ENCODE measurements at places on chromosomes 4 and X.

GRCh38 chr4:90124276-90124675 lies 2.9 kb upstream of the CCSER1 start:
- no peak for DNase-seq

GRCh38 chrX:148517176-148517575 lies 16.8 kb downstream of the AFF2 start:
- DNase-seq, result no peak

GRCh38 chr4:2406406-2406805 lies 12.0 kb downstream of the ZFYVE28 start:
- DNase-seq, result no peak

- no peak for DNase-seq
Measured at GRCh38 chr4:39369301-39369700, 3.1 kb upstream of the RFC1 start.

- no peak for DNase-seq
Measured at GRCh38 chr4:30436394-30436793, 283.8 kb upstream of the PCDH7 start.

DNA sequence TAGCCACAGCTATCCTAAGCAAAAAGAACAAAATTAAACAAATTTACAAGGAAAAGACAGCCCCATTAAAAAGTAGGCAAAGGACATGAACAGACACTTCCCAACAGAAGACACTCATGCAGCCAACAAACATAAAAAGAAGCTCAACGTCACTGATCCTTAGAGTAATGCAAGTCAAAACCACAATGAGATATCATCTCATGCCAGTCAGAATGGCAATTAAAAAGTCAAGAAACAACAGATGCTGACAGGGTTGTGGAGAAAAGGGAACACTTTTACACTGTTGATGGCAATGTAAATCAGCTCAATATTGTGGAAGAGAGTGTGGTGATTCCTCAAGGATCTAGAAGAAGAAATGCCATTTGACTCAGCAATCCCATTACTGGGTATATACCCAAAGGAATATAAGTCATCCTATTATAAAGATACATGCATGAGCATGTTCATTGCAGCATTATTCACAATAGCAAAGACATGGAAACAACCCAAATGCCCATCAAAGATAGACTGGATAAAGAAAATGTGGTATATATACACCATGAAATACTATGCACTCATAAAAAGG lies 163.0 kb upstream of the TET2 start:
- DNase-seq, result no peak

- DNase-seq, result peak; percentile 0
Measured at GRCh38 chr4:120923207-120923522, 639 bp upstream of the PRDM5 start.

GRCh38 chr4:8199594-8200301 lies 658 bp downstream of the SH3TC1 start:
- DNase-seq, result peak; percentile 18

GRCh38 chr4:78953769-78954666 lies 14.8 kb upstream of the PAQR3 start:
- DNase-seq, result no peak

DNA sequence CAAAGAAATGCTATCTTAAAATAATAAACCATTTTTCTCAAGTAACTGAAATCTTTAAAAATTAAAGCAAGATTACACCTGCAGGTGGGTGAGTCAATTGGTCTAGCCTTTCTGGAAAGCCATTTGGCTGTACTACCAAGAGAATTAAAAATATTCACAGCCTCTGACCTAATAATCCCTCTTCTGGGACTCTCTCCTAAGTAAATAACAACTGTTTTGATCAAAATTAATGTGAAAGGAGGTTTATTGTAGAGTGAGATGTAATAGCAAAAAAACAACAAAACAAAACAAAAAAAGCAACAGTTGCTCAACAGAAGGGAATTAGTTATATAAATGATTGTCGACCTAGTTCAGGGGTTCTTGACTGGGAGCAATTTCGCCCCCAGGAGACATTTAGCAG lies 89.0 kb downstream of the GEMIN8 start:
- no peak for DNase-seq

- no peak for DNase-seq
Measured at GRCh38 chr4:10949039-10949733, 264.6 kb upstream of the CLNK start.

DNA sequence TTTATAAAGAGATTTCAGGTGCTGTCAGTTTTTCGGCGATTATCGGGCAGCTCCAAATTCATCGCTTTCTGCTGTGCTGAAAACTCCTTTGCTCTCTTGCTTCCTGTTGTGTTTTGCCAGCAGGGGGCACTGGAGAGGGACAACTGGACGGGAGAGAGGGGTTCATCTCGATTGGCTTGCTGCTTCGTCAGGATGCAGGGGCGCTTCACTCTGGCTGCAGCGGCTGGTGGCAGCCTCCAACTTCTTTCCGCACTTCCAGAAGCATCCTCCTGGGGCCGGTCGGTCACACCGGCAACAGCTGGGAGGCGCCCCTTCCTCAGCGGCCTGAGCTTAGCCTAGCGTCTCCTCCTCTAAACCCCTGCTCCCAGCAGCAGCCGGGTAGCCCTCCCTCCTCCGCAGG lies 29.5 kb downstream of the MSL3 start:
- DNase-seq, result peak; percentile 72

- no peak for DNase-seq
Measured at GRCh38 chr4:110637408-110638088, 14.7 kb upstream of the PITX2 start.

GRCh38 chrX:45710081-45710801 lies 509.6 kb upstream of the DIPK2B start:
- DNase-seq, result peak; percentile 18

GRCh38 chr4:181693517-181693916 lies 549.7 kb upstream of the TENM3 start:
- DNase-seq, result no peak

DNA sequence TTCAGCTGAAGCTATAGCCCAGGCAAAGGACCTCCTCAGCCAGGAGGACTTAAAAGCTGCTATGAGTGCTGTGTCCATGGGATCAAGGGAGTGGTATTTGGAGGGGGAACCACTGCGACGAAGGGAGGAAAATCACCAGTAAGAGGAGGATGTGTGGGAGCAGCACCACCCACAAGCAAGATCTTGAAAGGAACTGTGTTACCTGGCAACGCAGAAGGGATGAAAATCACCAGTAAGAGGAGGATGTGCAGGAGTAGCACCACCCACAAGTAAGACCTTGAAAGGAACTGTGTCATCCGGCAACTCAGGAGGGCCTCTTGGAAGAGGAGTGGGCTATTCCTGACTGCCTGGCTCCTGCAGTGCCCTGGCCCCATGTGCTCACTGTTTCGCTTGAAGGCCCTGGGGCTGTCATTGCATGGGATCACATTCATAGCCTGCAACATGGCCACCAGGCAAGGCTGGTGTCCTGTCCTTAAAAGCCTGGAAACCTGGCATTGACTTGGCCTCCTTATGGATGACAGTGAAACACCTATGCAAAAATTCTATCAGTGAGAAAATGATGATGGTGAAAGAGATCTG lies 48.3 kb downstream of the TRMT44 start:
- no peak for DNase-seq

DNA sequence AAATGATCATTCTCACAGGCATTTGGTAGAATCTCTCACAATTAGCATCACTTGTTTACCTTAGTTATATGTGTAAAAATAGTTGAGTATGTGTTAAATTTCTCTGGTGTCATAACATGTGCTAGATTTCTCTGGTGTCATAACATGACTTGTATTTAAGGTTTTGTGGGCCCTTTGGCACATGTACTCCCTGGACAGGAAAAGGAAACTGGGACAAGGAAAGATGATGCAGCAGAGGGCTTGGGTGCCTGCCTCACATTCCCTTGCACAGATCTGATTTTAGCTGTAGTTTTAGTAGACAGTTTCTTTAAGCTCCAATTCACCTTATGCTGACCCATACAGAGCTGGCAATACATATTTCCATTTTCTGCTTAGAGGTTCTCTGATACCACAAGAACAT lies 726.0 kb downstream of the C4orf33 start:
- no peak for DNase-seq

DNA sequence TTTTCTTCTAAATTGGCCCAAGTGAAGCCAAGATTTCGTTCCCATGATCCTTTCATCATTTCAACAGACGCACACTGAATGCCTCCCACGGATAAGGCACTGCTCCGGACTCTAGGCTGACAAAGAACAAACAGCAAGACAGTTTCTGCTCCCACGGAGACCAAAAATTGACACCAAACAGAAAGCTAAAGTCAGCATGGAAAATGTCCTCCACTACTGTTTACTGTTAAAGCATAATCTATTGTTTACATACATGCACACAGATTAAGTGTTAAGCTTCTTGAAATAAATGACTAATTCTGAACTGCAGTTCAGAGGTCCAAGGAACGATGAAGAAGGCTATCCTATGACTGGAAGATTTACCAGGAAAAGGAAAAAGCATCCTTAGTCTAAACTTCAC lies 199.6 kb downstream of the AASDH start:
- DNase-seq, result no peak

DNA sequence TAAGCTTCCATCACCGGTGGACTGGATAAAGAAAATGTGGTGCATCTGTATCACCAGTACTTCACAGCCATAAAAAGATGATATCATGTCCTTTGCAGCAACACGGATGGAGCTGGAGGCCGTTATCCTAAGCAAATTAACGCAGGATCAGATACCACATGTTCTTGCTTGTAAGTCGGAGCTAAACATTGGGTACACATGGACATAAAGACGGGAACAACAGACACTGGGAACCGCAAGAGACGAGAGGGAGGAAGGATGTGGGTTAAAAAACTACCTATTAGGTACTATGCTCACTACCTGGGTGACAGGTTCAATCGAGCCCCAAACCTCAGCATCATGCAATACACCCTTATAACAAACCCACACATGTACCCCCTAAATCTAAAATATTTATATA lies 16.3 kb upstream of the IDS start:
- no peak for DNase-seq

GRCh38 chr4:8709729-8710360 lies 117.3 kb downstream of the CPZ start:
- DNase-seq, result no peak

- DNase-seq, result no peak
Measured at GRCh38 chr4:13527192-13527980, 16.9 kb downstream of the NKX3-2 start.

GRCh38 chrX:13046141-13046855 lies 1.9 kb upstream of the FAM9C start:
- no peak for DNase-seq

- no peak for DNase-seq
Measured at GRCh38 chrX:40761762-40762161, 26.4 kb upstream of the MED14 start.

GRCh38 chr4:68359508-68359907 lies 9.6 kb upstream of the YTHDC1 start:
- DNase-seq, result no peak

DNA sequence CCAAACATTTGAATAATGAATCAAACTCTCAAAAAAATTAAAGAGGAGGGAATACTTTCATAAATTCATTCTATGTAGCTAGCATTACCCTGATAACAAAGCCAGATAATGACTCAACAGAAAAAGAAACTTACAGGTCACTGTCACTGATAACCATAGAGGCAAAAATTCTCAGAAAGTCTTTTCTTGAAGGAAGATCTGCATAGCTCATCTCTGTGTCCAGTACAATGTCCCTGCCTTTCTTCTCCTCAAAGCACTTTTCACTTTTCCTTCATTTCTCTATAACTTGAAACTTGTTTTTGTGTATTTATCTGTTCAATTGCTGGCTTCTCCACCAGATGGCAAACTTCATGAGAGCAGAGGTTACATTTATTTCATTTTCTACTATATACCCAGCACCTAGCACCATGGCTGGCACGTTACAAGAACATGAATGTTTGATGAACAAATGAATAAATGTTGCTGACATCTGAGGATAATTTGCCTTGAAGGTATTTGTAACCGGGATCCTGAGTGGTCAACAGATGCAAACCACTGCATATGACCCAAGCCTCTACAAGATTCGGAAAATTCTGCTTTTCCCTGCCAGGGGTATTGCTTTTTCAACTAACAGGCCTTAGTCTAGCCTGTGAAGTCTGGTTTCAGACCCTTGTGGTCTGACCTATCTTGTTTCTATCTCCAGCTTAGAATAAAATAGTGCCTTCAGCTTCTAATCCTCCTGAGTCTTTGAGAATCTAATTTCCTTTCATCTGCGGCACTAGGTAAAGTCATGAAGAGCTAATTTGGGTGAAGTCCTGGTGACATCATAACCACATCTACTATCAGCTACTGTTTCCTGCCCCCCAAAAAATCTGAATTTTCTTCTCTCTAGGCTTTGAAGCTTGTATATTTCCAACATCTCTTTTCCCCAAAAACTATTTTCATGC lies 52.5 kb upstream of the ANTXR2 start:
- DNase-seq, result peak; percentile 14

- no peak for DNase-seq
Measured at GRCh38 chr4:25930731-25931354, 16.8 kb downstream of the SMIM20 start.

DNA sequence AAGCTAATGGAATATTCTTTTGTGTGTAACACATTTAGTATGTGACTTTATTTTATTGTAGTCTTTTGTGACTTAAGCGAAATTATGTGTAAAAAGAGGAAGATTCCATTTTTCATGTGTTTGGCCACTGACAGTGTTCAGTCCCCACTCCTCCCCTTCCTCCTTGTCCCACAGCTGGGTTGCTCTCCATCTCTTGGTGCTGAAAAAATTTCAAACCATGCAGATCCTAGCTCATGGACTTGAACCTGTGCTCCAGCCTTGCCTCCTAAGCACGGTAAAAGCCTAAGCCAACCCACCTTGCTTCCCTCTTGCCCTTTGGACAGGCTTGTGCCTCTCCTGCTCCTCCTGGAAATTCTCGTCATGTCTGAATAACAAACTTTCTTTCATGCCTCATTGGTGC lies 2008.5 kb upstream of the TENM3 start:
- DNase-seq, result no peak

DNA sequence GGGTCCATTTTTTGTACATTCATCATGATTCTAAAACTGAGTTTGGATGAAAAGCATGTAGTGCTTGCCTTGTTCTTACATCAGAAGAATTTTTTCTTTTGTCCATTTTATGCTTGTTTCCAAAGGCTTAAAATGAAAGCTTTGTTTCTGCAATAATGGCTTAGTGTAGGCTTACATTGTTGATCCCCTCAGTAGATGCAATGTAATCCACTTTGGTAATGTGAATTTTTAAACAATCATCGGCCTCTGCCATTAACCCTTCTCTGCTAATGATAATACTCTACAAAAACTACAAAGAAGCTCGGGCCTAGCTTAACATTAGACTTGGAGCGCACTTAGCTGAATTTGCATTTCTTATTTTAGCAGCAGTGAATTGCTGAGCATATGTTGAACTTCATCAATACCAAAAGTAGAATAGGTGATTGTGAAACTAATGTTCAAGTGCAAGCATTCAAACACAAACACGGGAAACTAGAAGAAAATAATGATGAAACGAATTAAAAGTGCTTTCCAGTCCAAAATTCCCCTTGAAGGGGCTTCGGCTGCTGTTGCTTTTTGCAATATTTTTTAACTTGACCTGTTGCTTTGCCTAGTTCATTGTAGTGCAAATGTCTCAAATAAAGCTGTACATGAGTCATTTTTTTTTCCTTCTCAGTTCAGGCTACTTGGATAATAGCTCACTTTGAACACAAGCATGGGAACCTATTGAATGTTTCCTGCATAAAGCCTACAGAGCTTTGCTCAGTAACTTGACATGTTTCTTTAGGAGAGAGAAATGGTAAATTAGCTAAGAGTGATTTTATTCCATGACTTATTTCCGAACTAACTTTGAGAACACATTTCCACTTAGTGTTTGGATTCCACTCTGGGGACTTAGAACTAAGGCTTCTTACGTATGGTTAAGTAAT lies 66.5 kb downstream of the SLIT2 start:
- no peak for DNase-seq

All from activated CD4-positive, alpha-beta T cell treated with anti-CD3 and anti-CD28 coated beads, Interleukin-2, amount 50 U/mL, for 4 hours (primary cell).